T-cell (primary cell): ENCODE measurements at places on chromosomes 3 and 15. TPM values are rescaled to one million over a fixed set of nuclear protein-coding genes. Genes with fewer than 3 reads are reported as not detected.

DNA sequence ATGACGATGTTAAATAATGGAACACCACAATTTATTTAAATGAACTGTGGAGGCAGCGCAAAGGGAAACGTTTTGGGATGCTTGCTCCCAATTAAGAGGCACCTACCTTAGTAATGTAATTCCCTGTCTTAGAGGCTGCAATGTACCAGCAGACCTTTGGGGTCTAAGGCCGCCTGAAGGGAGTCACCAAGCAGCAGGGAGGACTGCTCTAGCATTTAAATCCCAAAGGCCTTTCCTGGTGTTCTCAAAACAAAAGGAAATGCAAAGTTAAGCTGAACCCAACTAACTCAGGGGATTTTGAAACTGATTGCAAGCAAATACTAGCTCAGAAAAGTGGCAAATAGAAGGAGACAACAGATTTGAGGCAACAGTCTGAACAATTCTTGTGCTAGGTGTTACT is 510.8 kb downstream of the GABRG3 start:
- H3K4me3 ChIP-seq: no peak overlapping the region
- H3K36me3 ChIP-seq: no peaks in the 10 kb centered on the region
- H3K27me3 ChIP-seq: no peaks in the 10 kb centered on the region
- DNase-seq: no peak

DNA sequence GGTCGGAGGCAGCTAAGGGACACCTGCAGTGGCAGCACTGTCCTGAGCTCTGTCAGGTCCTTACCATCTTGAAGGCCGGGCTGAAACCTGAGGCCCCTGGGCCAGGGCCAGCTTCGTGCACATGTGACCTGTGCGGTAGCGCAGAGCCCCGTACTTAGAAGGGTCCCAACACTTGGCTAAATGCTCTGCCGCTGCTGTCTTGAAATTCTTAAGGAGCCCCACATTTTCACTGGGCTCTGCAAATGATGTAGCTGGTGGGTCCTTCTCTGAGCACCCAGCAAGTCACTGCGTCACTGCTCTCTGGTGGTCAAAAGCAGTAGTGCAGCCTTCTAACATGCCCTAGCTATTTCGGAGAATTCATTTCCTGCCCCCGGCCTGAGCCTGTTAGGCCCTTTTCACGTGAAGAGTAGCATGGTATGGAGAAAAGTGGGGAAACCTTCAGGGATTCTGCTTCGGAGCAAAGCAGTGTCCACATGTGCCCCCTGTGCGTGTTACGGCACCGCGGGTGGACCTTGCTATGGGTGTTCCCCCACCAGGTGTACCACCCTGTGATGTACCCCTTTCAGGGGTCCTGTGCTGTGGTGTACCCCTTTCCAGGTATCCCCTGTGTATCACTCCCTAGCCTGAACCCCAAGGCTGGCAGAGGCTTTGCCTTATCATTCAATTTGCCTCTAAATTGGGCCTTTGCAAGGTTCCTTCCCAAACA is 79.7 kb downstream of the TMEM266 start:
- peak; percentile 74 for DNase-seq
- H3K36me3 ChIP-seq: no peaks in the 10 kb centered on the region
- no peak overlapping the region for H3K27ac ChIP-seq
- H3K27me3 ChIP-seq: peaks cover 39% of the 10 kb centered on the region
- no peak overlapping the region for H3K4me3 ChIP-seq
- no peaks in the 10 kb centered on the region for H3K4me1 ChIP-seq

DNA sequence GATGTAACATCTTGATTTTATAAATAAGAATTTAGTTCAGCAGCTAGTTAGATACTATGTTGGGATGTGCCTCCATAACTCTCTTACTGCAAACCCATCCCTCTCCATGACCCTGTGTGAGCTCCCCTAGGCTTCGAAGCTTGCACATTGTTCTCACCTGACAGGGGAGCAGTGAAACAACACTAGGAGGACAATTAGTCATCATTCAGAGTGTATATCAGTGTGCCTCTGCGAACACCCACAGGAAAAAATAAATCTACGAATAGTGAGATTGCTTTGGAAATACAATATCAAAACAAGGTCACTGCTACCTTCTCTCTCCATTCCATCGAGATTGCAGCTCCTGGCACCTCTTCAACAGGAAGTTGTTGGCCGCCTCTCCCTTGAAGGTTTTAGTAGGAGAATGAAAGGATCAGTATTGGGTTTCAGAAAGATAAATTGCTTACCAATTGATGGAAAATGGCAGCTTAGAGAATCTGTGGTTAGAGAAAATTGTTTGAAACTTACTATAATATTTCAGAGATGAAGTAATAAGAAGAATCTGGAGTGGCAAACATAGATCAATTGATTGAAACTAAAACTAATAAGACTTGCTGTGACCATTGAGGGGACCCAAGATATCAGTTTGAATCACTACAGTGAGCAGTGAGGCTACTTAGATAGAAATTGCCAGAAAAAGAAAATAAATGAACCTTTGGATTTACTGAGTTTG is 103.2 kb downstream of the CHL1 start:
- H3K4me1 ChIP-seq: no peaks in the 10 kb centered on the region
- H3K27me3 ChIP-seq: no peaks in the 10 kb centered on the region
- H3K36me3 ChIP-seq: no peaks in the 10 kb centered on the region
- DNase-seq: no peak

GRCh38 chr15:56835718-56836171 is 82.7 kb upstream of the TCF12 start:
- no peaks in the 10 kb centered on the region for H3K36me3 ChIP-seq
- no peak for DNase-seq
- no peak overlapping the region for H3K4me3 ChIP-seq
- H3K4me1 ChIP-seq: no peaks in the 10 kb centered on the region
- no peaks in the 10 kb centered on the region for H3K27me3 ChIP-seq
- H3K27ac ChIP-seq: no peak overlapping the region

The MOBP gene
- total RNA-seq: 0.20 TPM

GRCh38 chr3:54882129-54882833 is 45.6 kb downstream of the LRTM1 start:
- no peak overlapping the region for H3K4me3 ChIP-seq
- no peaks in the 10 kb centered on the region for H3K27me3 ChIP-seq
- no peaks in the 10 kb centered on the region for H3K36me3 ChIP-seq
- H3K27ac ChIP-seq: no peak overlapping the region

DNA sequence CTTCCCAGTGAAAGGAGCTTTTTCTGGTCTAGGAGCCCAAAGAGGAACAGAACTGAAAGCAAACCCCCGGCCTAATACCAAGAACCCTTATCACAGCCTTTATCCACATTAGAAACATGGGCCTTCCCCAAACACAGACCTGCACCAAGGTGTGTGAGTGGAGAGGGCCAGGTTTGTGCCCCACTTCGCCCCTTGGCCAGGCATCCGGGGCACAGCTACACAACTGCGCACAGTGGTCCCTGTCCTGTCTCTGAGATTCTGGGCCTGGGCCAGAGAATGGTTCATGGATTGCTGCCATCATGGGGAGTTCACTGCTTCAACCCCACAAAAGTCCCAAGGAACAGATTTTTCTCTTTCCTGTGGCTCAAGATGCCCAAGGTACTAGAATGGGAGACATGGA is 125.5 kb upstream of the ABHD17C start:
- no peaks in the 10 kb centered on the region for H3K4me1 ChIP-seq
- no peaks in the 10 kb centered on the region for H3K27me3 ChIP-seq
- no peaks in the 10 kb centered on the region for H3K36me3 ChIP-seq
- DNase-seq: no peak
- no peak overlapping the region for H3K4me3 ChIP-seq
- H3K27ac ChIP-seq: no peak overlapping the region

The MRPS22 gene
- total RNA-seq: 36.9 TPM

DNA sequence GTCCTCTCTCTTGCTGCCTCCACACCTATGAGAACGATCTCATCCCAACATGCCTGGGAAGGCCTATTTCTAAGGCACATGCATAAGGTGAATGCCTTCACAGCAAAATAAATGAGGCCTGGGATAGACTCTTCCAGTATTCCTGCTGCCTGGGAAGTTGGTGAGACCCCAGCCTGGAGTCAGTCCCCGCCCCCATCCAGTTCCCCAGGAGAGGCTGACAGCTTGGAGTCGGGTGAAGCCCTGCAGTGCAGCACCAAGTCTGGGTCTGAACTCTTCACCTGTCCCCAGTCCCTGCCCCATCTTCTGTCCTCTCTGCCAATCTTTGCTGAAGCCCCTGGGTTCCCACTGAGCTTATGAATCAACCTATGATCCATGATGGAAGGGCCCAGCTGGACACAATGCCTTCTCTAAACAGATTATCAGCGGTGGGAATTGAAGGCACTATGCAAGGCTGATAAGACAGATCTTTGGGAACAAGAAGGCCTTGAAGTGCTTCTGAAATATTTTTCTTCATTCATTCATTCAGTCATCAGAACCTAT is 10.2 kb upstream of the APBA2 start:
- peaks cover 3% of the 10 kb centered on the region for H3K4me1 ChIP-seq
- H3K27me3 ChIP-seq: peaks cover 10% of the 10 kb centered on the region
- no peak overlapping the region for H3K27ac ChIP-seq
- no peak overlapping the region for H3K4me3 ChIP-seq

GRCh38 chr3:112175037-112175436 is 42.0 kb upstream of the GCSAM start:
- no peaks in the 10 kb centered on the region for H3K36me3 ChIP-seq
- no peaks in the 10 kb centered on the region for H3K4me1 ChIP-seq
- DNase-seq: no peak
- no peak overlapping the region for H3K4me3 ChIP-seq
